ENCODE measurements at places on chromosomes 7 and 10.

DNA sequence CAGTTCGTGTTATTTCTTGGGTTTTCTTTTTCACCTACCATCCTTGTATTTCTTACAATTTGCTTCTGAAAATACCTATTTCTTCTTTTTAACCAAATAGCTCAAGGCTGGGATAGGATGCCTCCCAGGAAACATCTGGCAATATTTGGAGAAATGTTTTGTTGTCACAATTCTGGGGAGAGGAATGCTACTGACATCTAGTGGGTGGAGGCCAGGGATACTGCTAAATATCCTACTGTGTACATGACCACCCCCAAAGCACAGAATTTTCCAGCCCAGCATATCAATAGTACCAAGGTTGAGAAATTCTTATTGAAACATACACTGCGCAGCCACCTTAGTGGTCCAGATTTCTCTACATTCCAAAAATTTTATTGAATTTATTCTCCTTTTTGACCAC is 55.5 kb downstream of the CNTNAP2 start:
- DNase-seq: no peak

GRCh38 chr7:77337456-77337990 is 78.6 kb downstream of the GSAP start:
- no peak for DNase-seq

- DNase-seq: no peak
Observed at GRCh38 chr10:110486680-110487410, 10.9 kb upstream of the DUSP5 start.

GRCh38 chr7:25549271-25549921 is 321.1 kb upstream of the NPVF start:
- no peak for DNase-seq

DNA sequence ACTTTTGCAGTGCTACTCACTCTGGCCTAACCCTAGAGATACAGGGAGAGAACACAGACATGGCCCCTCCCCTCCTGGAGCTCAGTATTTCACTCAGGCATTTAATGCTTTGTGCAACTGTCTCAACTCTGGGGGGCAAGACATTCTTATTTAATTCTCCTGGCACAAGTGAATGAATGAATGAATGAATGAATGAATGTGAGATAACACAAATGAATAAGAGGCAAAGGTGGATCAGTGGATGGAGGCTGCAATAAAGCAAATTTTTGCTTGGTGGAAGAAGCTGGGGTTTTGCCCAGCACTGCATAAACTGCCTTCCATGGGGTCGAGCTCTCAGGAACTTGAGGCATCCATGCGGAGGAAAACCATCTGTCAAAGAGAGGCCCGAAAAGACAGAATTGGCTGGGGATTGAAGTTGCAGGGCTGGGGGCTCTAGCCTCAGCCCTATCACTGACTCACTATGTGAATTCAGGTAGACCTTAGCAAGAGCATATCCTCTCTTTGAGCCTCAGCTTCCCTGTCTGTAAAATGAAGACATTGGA is 441.4 kb upstream of the ZMIZ1 start:
- DNase-seq: no peak

DNA sequence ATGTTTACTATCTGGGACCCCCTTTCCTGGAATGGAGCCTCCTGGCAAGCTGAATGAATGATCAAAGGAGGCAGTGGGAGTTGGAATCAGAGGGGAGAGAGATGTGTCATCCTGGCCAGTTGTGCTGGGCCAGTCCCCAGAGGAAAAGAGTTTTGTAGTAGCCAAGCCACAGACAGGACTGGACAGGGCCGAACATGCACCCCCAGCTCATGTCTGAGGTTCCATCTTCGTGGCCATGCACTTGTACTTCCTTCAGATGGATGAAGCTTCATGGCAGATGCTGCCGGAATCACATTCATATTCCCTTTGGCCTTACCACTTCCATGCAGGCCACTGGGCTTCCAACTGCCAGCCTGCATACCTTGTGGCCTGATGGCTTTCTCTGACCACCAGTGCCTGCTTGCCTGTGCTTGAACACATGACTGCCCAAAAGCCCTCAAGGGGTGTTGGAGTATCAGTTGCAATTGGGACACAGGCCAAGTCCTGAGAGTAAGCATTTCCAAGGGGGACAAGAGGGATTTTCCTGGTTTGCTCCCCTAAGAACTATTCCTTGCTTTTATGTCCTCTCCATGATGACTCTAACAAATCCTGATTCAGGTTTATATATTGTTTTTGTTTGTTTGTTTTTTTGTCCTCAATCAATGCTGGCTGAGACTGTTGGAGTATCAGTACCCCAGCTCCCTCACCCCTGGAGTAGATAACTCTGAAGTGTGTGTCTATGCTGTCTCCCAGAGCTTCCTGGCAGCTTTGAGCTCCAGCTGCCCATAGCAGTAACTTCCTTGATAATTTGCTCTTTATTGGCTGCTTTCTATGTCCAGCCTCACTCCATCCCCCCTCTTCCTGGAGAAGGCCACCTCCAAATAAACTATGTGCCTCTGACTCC is 63.6 kb downstream of the TMEM130 start:
- DNase-seq: no peak

DNA sequence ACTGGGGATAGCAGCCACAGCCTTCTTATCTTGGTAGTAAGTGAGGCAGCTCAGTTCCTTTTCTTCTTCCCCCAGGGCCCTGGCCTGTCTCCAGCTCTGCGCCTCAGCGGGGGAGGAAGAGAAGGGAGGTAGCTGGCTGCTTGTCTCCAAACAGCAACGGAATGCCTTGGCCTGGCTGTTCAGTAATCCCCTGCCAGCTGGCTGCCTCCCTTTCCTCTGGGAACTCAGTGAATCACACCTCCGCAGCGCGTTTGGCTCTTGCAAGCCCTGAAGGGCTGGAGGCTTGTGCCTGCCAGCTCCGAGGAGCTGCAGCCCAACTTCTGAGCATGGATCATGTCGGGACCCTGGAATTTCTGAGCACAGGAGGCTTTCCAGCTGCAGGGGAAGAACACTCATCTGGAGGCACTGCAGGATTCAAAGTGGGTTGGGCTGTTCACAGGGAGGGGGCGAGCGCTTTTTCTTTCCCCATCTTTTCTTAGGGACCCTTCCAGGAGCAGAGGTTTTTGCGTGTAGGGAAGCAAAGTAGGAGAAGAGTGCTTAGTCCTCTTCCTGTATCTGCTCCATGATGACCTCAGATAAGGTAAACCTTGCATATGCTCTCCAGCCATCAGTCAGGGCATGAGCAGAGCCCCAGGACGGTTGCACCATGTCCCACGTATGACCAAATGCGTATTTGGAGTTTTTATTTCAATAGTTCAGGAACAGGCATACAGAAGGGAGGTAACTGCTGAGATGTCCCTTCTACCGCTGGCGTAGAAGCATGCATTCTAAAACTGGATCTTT is 253.2 kb upstream of the INHBA start:
- no peak for DNase-seq

Data from activated T-helper 1 cell treated with Interleukin-2 at 50 U/mL for 16 hours (primary cell).